Activated CD8-positive, alpha-beta T cell treated with anti-CD3 and anti-CD28 coated beads, Interleukin-2, amount 10 ng/mL, durations not matched to agents 7 days and 5 days (primary cell): ENCODE measurements at places on chromosomes 2 and 18. TPM values are rescaled to one million over a fixed set of nuclear protein-coding genes. Genes with fewer than 3 reads are reported as not detected.

DNA sequence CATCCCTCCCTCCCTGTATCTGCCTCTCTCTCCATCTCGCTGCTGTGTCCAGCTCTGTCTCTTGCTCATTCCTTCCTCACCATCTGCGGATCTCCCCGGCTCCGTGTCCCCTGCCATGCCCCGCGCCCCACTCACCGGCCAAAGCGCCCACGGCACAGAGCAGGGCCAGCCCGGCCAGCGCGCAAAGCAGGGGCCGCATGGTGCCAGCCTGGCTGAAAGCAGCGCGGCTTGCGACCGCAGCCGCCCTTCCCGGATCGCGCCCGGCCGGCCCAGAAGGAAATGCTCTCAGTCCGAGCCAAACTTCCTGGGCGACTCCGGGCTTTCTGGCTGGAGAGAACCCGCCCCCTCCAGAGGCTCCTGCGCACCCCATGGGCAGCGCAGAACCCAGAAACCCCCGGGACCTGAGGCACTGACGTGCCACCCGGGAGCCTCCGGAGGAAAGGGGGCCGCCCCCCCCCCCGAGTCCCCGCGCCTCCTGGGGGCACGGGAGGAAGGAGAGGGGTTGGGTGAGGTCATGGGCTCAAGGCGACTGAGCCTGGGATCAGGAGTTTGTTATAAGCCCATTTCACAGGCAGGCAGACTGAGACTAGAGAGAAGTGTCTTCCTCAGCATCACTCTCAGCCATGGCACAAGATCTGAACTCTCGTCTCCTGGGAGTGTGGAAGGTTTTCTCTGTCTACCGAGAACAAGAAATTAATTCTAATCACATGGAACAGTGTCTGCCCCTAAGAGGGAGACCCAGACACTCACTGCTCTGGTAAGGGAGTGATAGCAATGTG is 45.2 kb upstream of the RAB6C start:
- H3K27me3 ChIP-seq: peaks cover 24% of the 10 kb centered on the region
- no peak for DNase-seq
- H3K4me1 ChIP-seq: no peaks in the 10 kb centered on the region

- H3K27me3 ChIP-seq: peaks cover 26% of the 10 kb centered on the region
- H3K4me1 ChIP-seq: peaks cover 6% of the 10 kb centered on the region
- H3K4me3 ChIP-seq: no peak overlapping the region
- DNase-seq: peak; percentile 47
These were observed 29.6 kb upstream of the ALPP start for GRCh38 chr2:232348936-232349335.

DNA sequence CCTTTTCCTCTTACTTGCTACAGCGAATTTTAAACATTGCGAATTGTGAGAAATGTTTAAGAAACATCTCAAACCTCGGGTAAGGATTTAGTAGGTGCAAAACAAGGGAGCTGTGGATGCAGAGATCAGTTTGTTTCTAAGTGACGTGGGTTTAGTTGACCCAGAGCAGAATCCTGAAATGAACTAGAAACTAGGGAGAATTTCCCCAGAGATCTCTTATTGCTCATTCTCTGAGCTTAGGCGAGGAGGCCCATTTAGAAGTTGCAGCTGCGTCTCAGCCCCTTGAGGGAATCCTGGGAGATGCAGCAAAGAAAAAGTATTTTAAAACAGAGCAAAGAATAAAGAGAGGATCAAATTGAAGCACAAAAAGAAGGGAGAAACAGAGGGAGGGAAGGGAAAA is 29.3 kb downstream of the FAM124B start:
- no peaks in the 10 kb centered on the region for H3K4me1 ChIP-seq
- H3K36me3 ChIP-seq: no peaks in the 10 kb centered on the region
- DNase-seq: no peak
- no peak overlapping the region for H3K4me3 ChIP-seq
- H3K27me3 ChIP-seq: peaks cover 7% of the 10 kb centered on the region

GRCh38 chr18:24015639-24016631 is 1.4 kb downstream of the TTC39C start:
- DNase-seq: no peak
- peaks cover 46% of the 10 kb centered on the region for H3K36me3 ChIP-seq
- peak overlapping the region; percentile 95 for H3K4me3 ChIP-seq
- no peaks in the 10 kb centered on the region for H3K27me3 ChIP-seq
- H3K27ac ChIP-seq: peak overlapping the region; percentile 91

DNA sequence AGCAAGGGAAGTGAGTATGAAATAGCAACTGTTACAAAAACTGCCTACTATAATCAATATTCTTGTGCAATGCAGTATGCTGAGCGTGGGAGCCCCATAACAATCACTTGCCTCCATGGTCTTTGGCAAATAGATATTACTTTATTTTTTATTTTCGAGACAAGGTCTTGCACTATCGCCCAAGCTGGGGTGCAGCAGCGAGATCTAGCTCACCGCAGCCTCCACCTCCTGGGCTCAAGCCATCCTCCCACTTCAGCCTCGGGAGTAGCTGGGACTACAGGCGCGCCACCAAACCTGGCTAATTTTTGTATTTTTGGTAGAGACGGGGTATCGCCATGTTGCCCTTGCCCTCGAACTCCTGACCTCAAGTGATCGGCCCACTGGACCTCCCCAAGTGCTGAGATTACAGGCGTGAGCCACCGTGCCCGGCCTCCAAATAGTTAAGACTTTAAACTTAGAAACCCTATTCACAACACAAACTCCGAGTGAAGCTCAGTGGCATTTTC is 1.2 kb upstream of the CCNT2 start:
- H3K4me1 ChIP-seq: peaks cover 25% of the 10 kb centered on the region
- peak overlapping the region; percentile 98 for H3K4me3 ChIP-seq
- H3K27ac ChIP-seq: peak overlapping the region; percentile 97
- peaks cover 6% of the 10 kb centered on the region for H3K27me3 ChIP-seq

- no peak overlapping the region for H3K27ac ChIP-seq
- H3K36me3 ChIP-seq: no peaks in the 10 kb centered on the region
- DNase-seq: no peak
- no peak overlapping the region for H3K4me3 ChIP-seq
These were observed 221.9 kb upstream of the RBBP8 start for GRCh38 chr18:22711192-22711685.

GRCh38 chr18:7658701-7659100 is 91.6 kb downstream of the PTPRM start:
- H3K27ac ChIP-seq: no peak overlapping the region
- H3K27me3 ChIP-seq: no peaks in the 10 kb centered on the region
- no peaks in the 10 kb centered on the region for H3K4me1 ChIP-seq
- no peak for DNase-seq
- H3K36me3 ChIP-seq: no peaks in the 10 kb centered on the region
- H3K4me3 ChIP-seq: no peak overlapping the region

- no peaks in the 10 kb centered on the region for H3K27me3 ChIP-seq
- H3K27ac ChIP-seq: peak overlapping the region; percentile 94
- peaks cover 73% of the 10 kb centered on the region for H3K4me1 ChIP-seq
- peak overlapping the region; percentile 85 for H3K4me3 ChIP-seq
- DNase-seq: peak; percentile 55
These were observed 3.9 kb upstream of the SOS1 start for GRCh38 chr2:39124746-39125057.

GRCh38 chr2:47225061-47225783 is 70.1 kb upstream of the STPG4 start:
- no peak overlapping the region for H3K27ac ChIP-seq
- H3K27me3 ChIP-seq: peaks cover 13% of the 10 kb centered on the region
- no peak for DNase-seq
- peaks cover 4% of the 10 kb centered on the region for H3K4me1 ChIP-seq
- no peak overlapping the region for H3K4me3 ChIP-seq

- H3K4me3 ChIP-seq: peak overlapping the region; percentile 23
- no peak overlapping the region for H3K27ac ChIP-seq
These were observed 2.4 kb downstream of the MYL12B start for GRCh38 chr18:3264362-3264761.

DNA sequence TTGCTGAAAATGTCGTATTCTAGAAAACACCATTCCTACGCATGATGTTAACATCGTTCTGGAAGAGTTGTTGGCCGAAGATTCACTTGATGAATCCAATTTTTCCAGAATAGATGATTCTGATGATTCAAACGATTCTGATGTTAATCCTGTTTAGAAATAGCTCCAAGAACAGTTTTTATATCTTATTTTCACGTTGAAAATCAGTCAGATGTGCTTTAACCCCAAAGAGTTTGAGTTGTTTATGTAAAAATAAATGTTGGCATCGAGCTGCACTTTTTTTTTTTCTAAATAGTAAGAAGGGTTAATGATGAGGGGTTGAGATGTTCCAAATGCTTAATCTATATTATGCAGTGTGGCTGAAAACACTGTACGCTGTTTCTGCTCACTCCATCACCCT is 99.9 kb upstream of the LINC00305 start:
- H3K36me3 ChIP-seq: no peaks in the 10 kb centered on the region
- no peak for DNase-seq
- no peak overlapping the region for H3K4me3 ChIP-seq
- H3K27me3 ChIP-seq: no peaks in the 10 kb centered on the region

DNA sequence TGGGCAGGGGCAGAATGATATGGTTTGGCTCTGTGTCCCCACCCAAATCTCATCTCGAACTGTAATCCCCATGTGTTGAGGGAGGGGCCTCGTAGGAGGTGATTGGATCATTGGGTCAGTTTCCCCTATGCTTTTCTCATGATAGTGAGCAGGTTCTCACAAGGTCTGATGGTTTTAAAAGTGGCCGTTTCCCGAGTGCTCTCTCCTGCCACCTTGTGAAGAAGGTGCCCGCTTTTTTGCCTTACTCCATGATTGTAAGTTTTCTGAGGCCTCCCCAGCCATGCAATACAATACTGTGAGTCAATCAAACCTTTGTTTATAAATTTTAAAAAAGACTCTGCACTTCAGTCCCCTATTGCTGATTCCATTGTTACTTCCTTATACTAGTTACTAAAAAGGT is 82.9 kb upstream of the CDKL4 start:
- H3K27ac ChIP-seq: no peak overlapping the region
- H3K4me1 ChIP-seq: no peaks in the 10 kb centered on the region
- no peaks in the 10 kb centered on the region for H3K27me3 ChIP-seq
- H3K4me3 ChIP-seq: no peak overlapping the region

DNA sequence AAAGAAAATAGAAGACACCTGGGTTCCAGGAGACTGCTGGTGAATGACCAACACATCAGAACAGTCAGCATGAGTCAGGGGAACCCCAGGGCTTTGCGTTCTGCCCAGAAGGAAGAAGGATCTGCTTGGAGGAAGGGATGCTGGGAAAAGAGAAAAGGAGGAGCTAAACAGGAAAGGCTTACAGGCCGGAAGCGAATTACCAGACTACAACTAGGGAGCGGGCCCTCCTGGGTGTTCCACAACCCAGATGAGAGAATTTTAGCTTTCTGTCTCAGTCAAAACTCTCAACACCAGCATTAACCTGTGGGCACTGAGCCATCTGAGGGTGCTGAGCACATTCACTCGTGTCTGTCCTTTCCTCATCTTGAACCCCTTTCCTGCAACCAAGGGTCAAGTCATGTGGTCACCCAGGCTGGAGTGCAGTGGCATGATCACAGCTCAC is 19.2 kb downstream of the CDC42EP3 start:
- H3K27me3 ChIP-seq: no peaks in the 10 kb centered on the region
- peak overlapping the region; percentile 44 for H3K27ac ChIP-seq
- no peak overlapping the region for H3K4me3 ChIP-seq
- H3K36me3 ChIP-seq: peaks cover 55% of the 10 kb centered on the region
- DNase-seq: no peak
- H3K4me1 ChIP-seq: peaks cover 84% of the 10 kb centered on the region

- H3K4me1 ChIP-seq: no peaks in the 10 kb centered on the region
- peaks cover 5% of the 10 kb centered on the region for H3K27me3 ChIP-seq
- H3K27ac ChIP-seq: no peak overlapping the region
- no peak for DNase-seq
These were observed 35.0 kb upstream of the EVA1A start for GRCh38 chr2:75595541-75596395.

- H3K36me3 ChIP-seq: peaks cover 13% of the 10 kb centered on the region
- peak overlapping the region; percentile 86 for H3K27ac ChIP-seq
- H3K4me1 ChIP-seq: peaks cover 41% of the 10 kb centered on the region
- peak; percentile 51 for DNase-seq
These were observed 55.0 kb downstream of the PKDCC start for GRCh38 chr2:42102591-42103450.

- no peak overlapping the region for H3K4me3 ChIP-seq
- peaks cover 20% of the 10 kb centered on the region for H3K4me1 ChIP-seq
- H3K27me3 ChIP-seq: peaks cover 2% of the 10 kb centered on the region
- H3K36me3 ChIP-seq: no peaks in the 10 kb centered on the region
- no peak overlapping the region for H3K27ac ChIP-seq
- peak; percentile 30 for DNase-seq
These were observed 2.0 kb downstream of the EDAR start for GRCh38 chr2:108986916-108987510.

DNA sequence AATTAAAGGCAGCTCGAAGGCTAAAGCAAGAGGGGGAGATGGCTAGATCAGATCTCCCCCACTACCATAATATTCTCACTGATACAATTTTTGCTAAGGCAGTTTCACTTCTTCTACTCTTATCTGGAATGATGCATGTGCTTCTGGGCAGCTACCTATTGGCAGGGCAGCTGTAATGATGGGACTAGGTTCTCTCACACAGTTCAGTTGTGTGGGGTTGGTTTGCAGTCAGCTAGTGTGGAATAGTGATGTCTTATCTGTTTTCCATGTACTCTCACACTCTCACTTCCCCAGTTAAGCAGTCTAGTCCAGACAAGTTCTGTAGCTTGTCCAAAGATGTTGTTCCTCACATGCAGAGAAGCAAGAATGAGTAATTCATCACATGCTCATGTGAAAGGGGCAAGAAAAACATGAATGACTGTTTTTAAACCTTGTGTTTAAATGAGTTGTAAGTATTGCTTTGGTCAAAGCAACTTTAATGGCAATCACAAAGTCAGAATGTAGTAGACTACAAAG is 836.1 kb downstream of the CBLN2 start:
- no peaks in the 10 kb centered on the region for H3K4me1 ChIP-seq
- no peaks in the 10 kb centered on the region for H3K27me3 ChIP-seq
- no peak for DNase-seq
- H3K4me3 ChIP-seq: no peak overlapping the region
- no peaks in the 10 kb centered on the region for H3K36me3 ChIP-seq

- no peak overlapping the region for H3K27ac ChIP-seq
- H3K4me1 ChIP-seq: peaks cover 25% of the 10 kb centered on the region
- no peaks in the 10 kb centered on the region for H3K27me3 ChIP-seq
- no peak overlapping the region for H3K4me3 ChIP-seq
- DNase-seq: peak; percentile 53
These were observed 75.6 kb downstream of the TMEM247 start for GRCh38 chr2:46555011-46555410.

DNA sequence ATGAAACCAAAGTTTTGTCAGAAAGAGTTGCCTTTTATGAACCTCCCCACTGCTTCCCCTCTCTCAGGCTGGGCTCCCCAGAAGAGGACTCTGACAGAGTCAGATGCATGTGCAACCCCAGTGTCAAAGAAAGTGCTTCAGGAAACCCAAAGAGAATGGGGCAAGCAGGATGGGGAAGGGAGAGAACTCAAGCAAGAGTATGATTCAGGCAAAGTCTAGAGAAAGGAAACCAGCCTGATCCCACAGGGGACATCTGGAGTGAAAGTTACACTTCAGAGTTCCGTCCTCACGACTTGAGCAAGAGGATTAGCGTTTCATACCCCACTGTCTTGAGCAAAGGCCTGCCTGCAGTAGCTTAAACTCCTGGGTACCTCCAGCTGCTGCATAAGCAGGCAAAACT is 51.8 kb upstream of the EPC2 start:
- H3K4me1 ChIP-seq: no peaks in the 10 kb centered on the region
- no peak overlapping the region for H3K4me3 ChIP-seq
- no peaks in the 10 kb centered on the region for H3K27me3 ChIP-seq
- H3K36me3 ChIP-seq: no peaks in the 10 kb centered on the region
- no peak for DNase-seq
- no peak overlapping the region for H3K27ac ChIP-seq

PLEKHM3 gene
- total RNA-seq: 6.2 TPM

L3MBTL4 gene
- total RNA-seq: not detected

TANK gene
- 68.2 TPM for total RNA-seq

LGALSL gene
- total RNA-seq: 0.73 TPM
